ENCODE measurements at places on chromosomes 4 and X.

DNA sequence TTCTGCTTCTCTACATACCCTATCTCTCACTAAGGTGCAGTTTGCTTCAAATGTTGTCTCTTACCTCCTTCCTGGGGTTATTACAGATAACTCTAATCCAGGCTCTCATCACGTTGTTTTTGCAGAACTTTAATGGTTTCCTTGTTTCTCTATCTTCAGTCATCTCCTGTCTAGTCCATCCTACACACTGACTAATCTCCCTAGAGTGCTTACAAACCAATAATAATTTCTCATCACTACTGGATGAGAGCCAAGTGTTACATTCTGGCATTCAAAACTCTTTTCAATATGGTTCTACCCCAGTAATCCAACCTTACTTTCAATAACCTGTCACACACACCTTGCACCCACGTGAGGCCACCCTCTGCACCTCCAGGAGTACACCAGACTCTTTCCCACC, 86.1 kb downstream of the SYNPO2 start:
- DNase-seq, result no peak

- no peak for DNase-seq
Measured at GRCh38 chrX:130171446-130172126, at the start of gene RAB33A. Gene RAB33A, plus strand, starts transcription at chrX:130171962. Its CDS starts 101 bp downstream, at chrX:130172063.

DNA sequence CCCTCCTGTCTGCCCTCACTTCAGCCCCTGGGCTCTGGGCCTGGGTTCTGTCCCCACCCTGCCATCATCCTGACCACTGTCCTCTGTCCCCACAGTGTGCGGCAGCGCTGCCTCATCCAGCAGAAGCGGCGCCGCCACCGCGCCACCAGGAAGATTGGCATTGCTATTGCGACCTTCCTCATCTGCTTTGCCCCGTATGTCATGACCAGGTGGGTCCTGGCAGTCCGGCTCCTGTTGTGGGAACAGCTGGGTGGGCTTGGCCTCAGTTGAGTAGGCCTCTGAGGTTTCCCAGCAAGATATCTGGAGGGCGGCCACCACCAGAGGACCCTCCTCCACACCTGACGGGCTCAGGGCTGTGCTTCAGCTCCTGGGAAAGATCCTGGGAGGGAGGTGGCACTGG, 2.2 kb downstream of the GPR78 start:
- DNase-seq, result no peak

GRCh38 chr4:114041117-114041475, 61.6 kb upstream of the ARSJ start:
- DNase-seq, result no peak

DNA sequence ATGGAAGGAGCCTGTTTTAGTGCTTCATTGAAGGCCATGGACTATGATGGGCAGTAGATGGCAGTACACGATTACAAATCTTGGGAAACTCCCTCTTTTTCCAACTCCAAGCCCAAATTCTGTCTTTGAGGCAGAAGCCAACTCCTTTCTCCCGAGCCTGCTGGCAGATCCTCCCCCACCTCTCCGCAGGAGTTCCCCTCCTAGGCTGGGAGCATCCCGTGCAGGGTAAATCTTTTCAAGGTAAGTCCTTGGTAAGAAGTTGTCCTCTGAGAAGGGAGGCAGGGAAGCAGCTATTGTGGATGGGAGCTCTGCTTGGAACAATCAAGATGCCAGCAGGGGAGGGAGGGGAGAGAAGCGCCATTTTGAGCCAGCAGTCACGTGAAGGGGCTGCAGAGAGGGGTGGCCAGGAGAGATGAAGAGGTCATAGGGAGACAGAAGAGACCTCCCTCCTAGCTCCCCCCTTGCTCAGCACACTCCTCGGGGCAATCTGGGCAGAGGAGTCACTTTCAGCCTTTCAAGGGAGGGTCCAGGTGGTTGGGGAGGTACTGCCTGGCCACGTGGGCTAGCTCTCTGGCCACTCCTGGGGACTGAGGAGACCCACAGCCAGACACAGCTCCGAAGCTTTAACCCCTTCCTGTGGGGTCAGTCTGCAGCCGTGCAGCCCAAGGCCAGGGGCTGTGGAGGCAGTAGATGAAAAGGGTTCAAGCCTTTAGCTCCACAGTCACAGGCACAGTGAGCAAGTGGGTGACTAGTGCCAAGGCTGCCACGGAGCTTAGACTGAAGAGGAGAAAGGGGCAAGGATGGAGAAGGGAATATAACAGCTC, 9.6 kb downstream of the CC2D2A start:
- no peak for DNase-seq

DNA sequence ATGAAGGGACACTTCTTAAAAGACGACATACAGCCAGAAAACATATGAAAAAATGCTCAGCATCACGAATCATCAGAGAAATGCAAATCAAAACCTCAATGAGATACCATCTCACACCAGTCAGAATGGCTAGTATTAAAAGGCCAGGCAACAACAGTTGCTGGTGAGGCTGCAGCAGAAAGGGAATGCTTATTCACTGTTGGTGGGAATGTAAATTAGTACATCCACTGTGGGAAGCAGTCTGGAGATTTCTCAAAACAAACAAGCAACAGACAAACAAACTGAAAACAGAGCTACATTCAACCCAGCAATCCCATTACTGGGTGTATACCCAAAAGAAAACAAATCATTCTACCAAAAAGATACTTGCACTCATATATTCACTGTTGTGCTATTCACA, 197.9 kb downstream of the EVC2 start:
- DNase-seq, result no peak

DNA sequence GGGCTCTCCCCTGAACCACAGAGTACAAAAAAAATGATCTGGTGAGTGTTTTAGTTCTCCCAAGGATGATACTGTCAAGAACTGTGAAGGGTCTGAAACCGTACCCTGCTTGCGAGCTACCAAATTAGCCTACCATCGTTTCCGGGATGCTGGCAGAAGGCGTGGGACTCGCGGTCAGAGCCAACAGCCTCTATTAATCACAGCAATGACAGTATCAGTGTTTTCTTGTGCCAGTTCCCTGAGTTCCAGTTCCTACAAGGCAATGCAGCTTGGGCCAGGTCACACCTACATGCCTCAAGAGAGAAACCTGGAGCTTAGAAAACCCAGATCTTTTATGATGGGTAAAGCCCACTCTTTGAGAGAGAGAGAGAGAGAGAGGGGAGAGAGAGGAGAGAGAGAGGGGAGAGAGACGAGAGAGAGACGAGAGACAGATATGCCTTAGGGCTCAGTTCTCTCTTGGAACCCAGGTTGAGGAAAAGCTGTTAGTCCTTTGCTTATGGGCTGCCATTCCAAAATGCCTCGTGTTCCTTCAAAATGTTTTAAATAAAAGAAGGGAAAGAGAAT, 327.8 kb downstream of the ARHGAP10 start:
- DNase-seq, result no peak

- no peak for DNase-seq
Measured at GRCh38 chr4:4914059-4914820, 54.8 kb downstream of the MSX1 start.

- no peak for DNase-seq
Measured at GRCh38 chrX:53476371-53476770, 42.2 kb upstream of the HSD17B10 start.

GRCh38 chrX:86322913-86323312, 174.7 kb downstream of the DACH2 start:
- DNase-seq, result no peak

GRCh38 chrX:137234651-137235402, 201.0 kb upstream of the GPR101 start:
- no peak for DNase-seq

DNA sequence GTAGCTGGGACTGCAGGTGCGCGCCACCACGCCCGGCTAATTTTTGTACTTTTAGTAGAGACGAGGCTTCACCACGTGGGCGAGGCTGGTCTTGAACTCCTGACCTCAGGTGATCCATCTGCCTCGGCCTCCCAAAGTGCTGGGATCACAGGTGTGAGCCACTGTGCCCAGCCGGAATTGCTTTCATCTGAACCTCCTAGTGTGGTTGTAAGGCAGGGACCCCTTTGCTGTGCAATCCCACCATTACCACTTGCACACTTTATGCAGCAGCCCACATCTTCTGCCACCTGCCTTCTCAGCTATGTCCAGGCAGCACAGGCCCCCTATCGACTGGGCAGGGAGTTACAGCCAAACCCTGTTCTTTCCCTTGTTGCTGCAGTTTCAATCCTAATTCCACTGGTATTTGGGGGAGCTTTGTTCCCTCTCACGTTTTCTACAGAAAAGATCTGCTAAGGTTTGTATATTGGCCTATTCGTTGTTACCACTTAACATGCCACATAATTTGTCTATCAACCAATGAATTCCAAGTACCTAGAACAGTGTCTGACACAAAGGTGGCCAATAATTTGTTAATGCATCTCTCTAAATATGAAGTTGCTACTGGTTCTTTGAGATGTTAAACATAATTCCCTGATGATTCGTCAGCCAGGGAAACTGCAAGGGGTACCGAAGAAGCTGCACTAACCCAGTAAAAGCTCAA, 6.5 kb downstream of the RPL39 start:
- DNase-seq, result no peak

DNA sequence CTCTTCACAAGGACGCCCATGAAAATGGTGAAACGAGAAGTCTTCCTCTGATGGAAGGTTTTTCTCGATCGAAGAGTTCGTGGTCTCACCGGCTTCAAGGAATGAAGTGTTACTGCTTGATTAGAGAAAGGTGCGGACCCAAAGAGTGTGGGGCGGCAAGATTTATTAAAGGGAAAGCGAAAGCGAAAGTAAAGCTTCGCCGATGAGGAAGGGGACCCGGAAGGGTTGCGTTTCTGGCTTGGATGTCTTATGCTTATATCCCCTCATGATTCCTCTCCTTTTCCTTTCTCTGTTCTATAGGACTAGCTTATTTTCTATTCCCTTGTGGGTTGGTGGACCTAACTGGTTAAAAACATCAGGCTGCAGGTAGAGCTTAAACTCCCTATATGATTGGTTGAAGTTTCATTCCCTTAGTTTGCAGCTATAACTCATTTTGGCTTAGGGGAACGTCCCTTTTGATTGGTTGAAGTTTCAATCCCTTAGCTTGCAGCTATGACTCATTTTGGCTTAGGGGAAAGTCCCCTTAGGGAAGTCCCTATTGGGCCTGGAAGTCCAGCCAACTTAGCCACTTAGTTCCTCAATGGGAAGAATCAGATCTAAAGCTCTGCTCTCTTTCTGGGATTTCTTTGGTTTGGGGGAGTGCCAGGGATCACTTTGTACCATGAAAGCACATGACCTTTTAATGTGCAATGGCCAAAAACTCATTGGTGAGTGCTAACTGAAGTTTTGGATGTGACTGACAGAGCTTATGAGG, 1025.0 kb upstream of the PCDH10 start:
- DNase-seq, result no peak

GRCh38 chrX:25733148-25733547, 405.0 kb upstream of the MAGEB18 start:
- DNase-seq, result no peak

GRCh38 chr4:6555519-6555918, 19.5 kb upstream of the MAN2B2 start:
- DNase-seq, result no peak

- no peak for DNase-seq
Measured at GRCh38 chr4:138049355-138049754, 192.8 kb downstream of the SLC7A11 start.

- no peak for DNase-seq
Measured at GRCh38 chr4:61619528-61619927, 419.4 kb downstream of the ADGRL3 start.

DNA sequence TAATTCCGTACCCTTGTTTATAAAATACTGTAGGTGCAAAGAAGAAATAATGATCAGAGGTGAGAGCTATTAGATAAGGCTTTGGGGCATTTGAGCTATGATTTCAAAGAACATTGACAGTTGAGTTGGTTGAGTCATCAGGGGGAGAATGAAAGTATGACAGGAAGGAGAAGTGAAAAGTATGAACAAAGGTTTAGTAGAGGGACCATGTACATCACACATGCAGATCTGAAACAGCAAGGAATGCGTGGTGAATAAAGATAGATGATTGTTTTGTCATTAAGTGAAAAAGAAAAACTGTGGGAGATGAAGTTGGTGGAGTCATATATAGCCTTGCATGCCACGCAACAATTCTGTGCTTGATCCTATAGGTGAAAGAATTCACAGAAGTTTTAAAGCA, 163.1 kb downstream of the ARAP2 start:
- no peak for DNase-seq

- DNase-seq, result no peak
Measured at GRCh38 chr4:4504783-4505182, 37.1 kb downstream of the STX18 start.

DNA sequence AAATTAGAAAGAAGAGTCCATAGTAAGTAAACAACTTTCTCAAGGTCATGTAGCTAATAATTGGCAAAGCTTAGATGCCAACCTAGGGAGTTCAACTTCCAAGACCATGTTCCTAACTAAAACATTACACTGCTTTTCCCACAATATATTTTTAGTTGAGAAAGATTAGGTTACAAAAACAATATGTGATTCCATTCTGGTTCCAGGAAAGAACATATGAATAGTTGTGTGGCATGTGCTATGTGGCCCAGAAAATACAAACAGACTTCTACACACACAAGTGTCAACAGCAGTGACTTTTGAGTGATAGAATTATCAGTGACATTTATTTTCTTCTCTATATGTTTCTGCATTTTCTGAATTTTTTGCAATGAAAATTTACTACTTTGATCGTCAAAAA, 62.7 kb upstream of the EDNRA start:
- DNase-seq, result no peak

DNA sequence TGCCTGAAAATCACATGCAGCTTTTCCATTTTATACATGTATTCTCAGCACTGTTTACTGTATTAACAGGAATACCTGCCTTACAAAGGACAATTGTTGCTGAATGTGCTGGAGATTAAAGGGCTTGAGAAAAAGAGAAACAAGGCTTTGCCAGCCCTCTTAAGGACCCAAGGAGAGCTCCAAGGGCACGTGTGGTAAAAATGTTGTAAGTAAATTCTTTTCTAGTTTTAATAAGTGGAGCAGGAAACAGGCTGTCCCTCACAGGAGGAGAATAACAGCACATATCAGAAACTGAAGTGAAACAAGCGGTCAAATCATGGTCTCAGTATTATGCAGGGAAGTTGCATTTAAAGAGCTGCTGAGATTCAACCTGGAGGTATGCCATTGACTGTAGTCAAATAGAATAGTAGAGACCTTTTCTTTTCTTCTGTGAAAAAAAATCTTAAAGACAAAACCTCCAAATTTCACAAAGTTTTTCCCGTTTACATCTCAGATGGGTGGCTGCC, 18.5 kb downstream of the IGFBP7 start:
- DNase-seq, result no peak
